Caco-2 (cell line): ENCODE measurements at places on chromosomes 2 and 18. TPM values are rescaled to one million over a fixed set of nuclear protein-coding genes. Genes with fewer than 3 reads are reported as not detected.
A peak's percentile ranks its signal among the peaks of the same experiment; 100 is the strongest.

EGR4 gene
- total RNA-seq: 0.30 TPM in 1 of 2 replicates, not detected in the other

COL6A3 gene
- 0.73 and 2.1 TPM in 2 replicates for total RNA-seq

LNPK gene
- 18.1 and 19.1 TPM in 2 replicates for total RNA-seq

DNA sequence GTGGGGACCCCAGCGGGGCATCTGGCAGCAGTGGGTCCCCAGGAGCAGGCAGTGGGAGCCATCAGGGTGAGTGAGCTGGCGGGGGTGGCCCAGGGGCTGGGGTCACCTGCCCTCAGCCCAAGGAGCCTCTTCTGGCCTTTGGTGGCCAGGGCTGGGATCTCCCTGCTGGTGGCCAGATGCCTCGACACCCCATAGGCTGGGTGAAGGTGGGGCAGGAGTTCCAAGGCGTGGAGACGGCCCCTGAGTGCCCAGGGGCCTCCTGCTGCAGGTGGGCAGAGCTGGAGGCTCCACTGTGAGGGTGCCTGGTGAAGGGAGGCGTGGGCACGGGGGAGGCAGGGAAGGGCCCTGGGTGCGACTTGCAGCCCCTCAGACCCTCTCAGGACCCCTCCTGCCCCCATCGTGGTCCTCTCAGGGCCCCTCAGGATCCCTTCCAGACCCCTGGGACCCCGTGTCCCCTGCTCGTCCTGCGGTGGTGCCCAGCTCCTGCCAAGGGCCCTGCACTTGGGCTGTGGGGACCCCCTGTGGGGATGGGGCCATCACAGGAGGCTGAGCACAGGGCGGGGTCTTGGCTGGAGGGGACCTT is 5.0 kb upstream of the GPR35 start:
- H3K27me3 ChIP-seq: no peaks in the 10 kb centered on the region
- no peak overlapping the region for H3K4me3 ChIP-seq
- peaks cover 2% of the 10 kb centered on the region; the same call in 1 of the 2 replicates for H3K36me3 ChIP-seq
- H3K27ac ChIP-seq: no peak overlapping the region
- no peak for DNase-seq
- no peaks in the 10 kb centered on the region for H3K4me1 ChIP-seq

- H3K4me3 ChIP-seq: no peak overlapping the region
- no peak overlapping the region for H3K27ac ChIP-seq
- DNase-seq: no peak
- no peaks in the 10 kb centered on the region for H3K27me3 ChIP-seq
Observed at GRCh38 chr2:119859528-119859927, 99.8 kb downstream of the PTPN4 start.

- H3K4me3 ChIP-seq: no peak overlapping the region
- no peaks in the 10 kb centered on the region for H3K36me3 ChIP-seq
- H3K27me3 ChIP-seq: no peaks in the 10 kb centered on the region
- no peak overlapping the region for H3K27ac ChIP-seq
Observed at GRCh38 chr2:8861797-8862196, 24.4 kb upstream of the KIDINS220 start.

DNA sequence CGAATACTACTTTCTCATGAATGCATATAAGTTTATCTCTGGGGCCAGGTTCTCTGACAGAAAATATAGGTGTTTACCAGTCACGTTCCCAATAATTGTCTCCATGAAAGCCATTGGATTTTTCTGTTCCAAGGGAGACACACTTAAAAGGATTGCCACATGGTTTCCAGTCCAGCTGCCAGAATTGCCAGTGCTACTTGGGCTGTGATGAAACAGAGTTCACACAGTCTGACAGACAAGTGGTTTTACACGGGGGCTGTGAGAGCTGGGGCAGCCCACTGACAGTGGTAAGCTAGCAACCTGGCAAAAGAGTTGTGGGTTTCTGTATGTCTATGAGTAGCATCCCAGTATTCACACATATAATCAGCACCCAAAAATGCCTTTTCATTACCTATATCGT is 27.7 kb upstream of the ATRAID start:
- H3K4me3 ChIP-seq: no peak overlapping the region
- no peak for DNase-seq
- H3K27me3 ChIP-seq: no peaks in the 10 kb centered on the region
- peaks cover 5% of the 10 kb centered on the region for H3K4me1 ChIP-seq

SLC5A7 gene
- total RNA-seq: not detected in 2 replicates

FAM161A gene
- 9.1 and 9.8 TPM in 2 replicates for total RNA-seq

- no peak overlapping the region for H3K27ac ChIP-seq
- H3K4me3 ChIP-seq: no peak overlapping the region
- no peaks in the 10 kb centered on the region for H3K4me1 ChIP-seq
- no peaks in the 10 kb centered on the region for H3K27me3 ChIP-seq
Observed at GRCh38 chr2:160694631-160695030, 201.0 kb upstream of the RBMS1 start.

GRCh38 chr18:36947820-36948348 is 119.0 kb downstream of the KIAA1328 start:
- no peaks in the 10 kb centered on the region for H3K36me3 ChIP-seq
- peak overlapping the region; percentile 85 for H3K27ac ChIP-seq
- no peaks in the 10 kb centered on the region for H3K27me3 ChIP-seq
- H3K4me1 ChIP-seq: no peaks in the 10 kb centered on the region
- no peak overlapping the region for H3K4me3 ChIP-seq
